Fibroblast of skin of right quadriceps (primary cell): ENCODE measurements at places on chromosomes 7 and 10.

DNA sequence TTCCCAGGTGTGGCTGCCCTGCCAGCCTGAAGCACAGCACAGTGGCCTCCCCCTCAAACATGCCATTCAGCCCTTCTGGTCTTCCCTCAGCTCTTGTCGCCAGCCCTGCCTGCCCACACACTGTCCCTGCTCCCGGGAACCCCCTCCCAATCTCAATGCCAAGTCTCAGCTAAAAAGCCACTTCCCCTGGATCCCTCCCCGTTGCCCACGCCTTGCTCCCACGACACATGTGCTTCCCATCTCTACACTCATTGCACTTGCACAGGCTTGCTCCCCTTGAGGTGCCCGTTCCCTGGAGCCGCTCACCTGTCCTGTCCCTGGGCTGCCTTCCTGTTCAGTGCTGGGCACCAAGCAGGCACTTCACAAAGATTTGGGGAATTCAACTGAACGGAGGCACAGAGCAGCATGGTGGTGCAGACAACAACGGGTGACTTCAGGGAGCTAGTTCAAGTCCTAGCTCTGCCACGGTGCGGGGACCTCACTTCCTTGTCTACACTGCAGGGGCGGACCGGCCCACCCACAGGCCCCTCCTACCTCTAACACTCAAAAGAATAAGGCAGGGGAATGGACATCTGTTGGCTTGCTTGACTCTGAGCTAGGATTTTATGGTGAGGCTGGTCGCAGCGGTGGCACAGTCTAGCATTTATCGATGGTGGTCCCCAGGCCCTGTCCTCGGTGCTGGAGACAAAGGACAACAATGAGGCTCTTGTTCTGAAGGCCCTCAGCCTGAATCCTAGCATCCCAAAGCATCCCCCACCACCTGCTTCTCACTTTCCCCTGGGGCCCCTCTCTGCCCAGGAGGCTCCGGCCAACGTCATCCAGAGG is 18.4 kb downstream of the RGS10 start:
- DNase-seq: no peak

DNA sequence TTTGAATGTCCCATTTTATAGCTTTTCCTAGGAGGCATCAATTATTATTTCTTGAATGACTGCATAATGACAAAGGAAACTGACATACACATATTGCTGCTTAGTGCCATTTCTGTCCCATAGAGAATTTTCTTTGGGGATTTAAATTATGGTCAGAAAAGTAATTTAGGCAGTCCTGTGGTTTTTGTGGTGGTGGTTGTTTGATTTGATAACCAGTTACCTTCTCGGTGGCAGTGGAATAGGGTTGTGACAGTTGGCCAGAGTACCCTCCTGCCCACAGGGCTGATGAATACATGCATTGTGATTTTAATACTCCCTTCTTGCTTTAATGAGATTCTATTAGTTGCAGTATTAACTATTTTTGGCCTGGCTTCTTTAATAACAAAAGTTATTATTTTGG is 6.6 kb upstream of the SGCE start:
- DNase-seq: no peak

GRCh38 chr10:86671985-86672710 is 3.8 kb downstream of the LDB3 start:
- DNase-seq: peak; percentile 18

- DNase-seq: no peak
Observed at GRCh38 chr7:88548399-88548798, 211.1 kb upstream of the ZNF804B start.

DNA sequence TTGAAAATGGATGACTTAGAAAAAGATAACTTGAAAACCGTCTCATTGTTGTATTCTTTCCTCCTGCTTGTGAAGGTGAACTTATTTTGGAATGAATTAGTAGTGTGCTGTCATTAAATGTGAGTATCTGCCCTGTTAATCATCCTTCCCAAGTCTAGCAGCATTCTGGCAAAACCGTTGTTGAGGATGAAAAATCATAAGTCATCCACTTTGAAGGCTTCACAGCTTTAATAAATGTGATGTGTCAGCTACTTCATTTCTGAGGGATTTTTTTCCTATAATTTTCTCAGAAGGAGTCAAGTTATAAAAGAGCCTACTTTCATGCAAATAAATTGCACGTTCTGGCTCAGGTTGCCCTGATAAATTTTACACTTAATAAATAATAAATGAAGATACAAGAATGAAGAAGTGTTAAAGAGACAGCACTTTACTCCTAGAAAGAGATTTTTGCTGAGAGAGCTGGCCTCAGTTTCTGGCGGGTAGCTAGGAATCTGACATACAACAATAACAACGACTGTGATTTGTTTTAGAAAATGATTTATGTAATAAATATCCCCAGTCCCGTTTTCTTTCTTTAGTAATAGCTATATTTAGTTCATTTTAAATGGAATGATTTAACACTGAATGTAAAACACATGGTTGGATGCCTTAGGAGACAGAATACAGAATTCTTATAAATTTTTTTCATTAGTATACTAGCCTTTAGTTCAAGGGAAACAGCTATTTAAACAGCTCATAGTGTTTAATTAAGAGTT is 516.5 kb upstream of the KLF6 start:
- no peak for DNase-seq

GRCh38 chr7:139734395-139734794 is 43.4 kb downstream of the HIPK2 start:
- DNase-seq: peak; percentile 96

- DNase-seq: no peak
Observed at GRCh38 chr7:106893591-106893990, 28.5 kb downstream of the PIK3CG start.

- DNase-seq: no peak
Observed at GRCh38 chr10:129550658-129551057, 83.6 kb downstream of the MGMT start.

DNA sequence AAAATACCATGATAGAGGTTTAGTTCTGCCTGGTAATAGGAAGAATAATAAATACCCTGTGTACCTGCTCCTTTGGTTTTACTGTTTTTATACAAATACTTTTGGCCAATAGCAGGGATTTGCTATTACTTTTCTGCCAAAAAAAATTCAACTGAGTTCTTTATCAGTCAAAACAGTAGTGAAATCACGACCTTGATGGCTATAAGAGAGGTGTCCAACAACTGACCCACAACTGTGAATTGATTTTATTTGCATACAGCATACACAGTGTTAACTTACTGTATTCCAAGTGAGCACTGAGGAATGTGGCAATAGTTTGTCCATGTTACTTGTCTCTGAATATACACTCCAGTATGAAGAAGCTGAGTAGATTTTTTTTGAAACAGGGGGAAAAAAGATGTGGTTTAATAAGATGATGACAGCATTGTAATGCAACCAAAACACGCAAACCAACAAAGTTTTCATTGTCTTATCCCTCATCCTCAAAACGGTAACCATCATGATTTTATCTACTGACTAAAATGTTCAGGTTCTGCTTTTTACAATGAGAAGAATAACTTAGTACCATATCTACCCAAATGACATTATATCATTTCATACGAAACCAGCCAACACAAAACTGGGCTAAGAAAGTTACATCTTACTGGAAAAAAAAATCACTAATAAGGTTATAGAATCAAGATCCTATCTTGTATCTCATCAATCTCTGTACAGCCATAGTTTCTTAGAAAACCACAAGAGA is 63.3 kb downstream of the GSAP start:
- DNase-seq: no peak

- no peak for DNase-seq
Observed at GRCh38 chr7:23472956-23473843, 2.9 kb upstream of the IGF2BP3 start.

GRCh38 chr10:78860260-78860914 is 208.4 kb upstream of the ZMIZ1 start:
- DNase-seq: no peak

- peak; percentile 36 for DNase-seq
Observed at GRCh38 chr7:45021604-45022296, 21.7 kb downstream of the CCM2 start.

- no peak for DNase-seq
Observed at GRCh38 chr10:115937768-115938056, 335.3 kb downstream of the GFRA1 start.

DNA sequence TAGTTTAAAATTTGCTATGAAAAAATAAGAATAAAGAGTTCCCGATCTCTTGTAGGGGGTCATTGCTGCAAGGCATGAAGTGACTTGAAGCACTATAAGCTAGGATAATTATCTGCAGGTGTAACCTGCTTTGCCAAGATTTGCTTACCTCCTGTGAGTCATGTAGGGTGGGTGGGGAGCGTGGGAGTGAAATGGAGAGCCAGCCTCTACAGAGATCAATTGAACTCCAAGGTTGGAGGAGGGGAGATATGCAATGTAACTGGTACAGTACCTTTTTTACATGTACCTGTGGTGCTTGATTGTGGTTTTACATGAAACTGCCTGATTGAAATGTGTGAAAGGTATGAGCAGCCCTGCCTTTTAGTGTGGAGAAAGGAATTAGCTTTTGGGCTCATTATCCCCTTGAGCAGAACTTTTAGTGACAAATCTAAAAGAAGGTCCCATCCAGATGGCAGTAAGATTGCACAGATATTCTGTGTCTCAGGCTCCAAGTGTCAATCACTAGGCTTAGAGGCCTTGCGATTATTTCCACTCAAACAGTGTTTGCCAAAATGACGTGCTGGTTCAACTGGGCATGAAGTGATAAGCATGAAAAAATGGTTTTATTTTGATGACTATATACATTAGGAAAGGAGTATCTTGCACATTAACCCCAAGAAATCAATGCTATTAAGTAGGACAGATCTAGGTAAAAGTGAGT is 138.6 kb upstream of the GRB10 start:
- no peak for DNase-seq

DNA sequence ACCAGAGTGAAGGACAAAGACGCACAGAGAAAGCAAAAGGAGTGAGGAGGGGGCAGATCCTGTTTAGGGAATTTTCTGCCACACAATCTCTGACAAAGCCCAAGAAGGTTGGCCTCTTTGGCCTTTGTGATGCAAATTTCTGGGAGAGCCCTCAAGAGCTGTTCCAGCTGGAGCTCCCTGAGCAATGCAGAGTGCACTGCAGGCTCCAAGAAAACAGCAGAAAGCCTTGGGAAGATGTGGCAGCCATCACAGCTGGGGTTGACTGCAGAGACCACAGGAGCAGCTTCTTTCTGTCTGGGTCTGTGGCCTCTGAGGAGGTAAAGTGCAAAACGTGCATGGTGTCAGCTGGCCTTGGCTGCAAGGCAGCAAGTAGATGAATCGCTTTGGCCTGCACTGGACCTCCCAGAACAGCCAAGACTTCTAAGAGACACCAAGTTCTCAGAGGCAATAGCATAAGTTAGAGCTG is 200.2 kb downstream of the ELMO1 start:
- no peak for DNase-seq

- peak; percentile 79 for DNase-seq
Observed at GRCh38 chr7:121081327-121081936, 92.9 kb downstream of the CPED1 start.

DNA sequence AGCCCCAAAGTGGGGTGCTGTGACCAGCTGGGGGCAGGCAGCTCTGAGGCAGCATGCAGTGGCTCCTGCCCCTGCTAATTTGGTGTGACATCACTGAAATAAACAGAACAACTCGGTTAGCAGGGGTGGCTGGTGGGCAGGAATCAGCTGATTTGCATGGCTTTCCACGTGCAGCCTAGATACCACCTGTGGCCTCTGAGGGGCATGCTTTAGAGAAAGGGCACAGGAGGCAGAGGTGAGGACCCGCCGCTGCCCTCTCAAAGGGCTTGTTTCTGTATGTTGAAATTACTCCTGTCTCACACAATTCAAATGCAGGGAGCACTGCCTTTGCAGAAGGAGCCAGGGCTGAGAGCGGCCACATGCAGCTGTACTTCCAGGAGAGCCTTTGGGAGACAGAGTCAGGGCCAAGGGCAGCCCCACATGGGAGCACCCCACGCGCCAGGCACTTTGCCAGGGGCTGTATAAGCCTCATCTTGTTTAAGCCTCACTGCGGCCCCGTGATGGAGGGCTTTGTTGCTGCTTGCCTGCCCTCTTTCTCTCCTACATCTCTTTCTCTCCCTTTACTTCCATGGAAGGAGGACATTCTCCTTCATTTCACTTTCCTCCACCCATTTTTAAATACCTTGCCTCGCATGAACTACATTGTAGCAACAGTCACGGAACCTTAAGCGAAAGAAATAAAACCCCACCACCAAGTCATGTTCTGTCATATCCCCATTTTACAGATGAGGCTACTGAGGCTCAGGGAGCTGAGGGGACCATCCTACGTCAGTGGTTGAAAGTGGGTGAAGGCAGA is 137.7 kb downstream of the ZMIZ1 start:
- no peak for DNase-seq

- no peak for DNase-seq
Observed at GRCh38 chr10:31762316-31762715, 166.3 kb downstream of the ARHGAP12 start.
